ENCODE measurements at places on chromosomes 3 and 15.

- peaks cover 70% of the 10 kb centered on the region for H3K4me1 ChIP-seq
- H3K27me3 ChIP-seq, result no peaks in the 10 kb centered on the region
- H3K4me3 ChIP-seq, result no peak overlapping the region
- DNase-seq, result peak; percentile 79
These were observed 11.5 kb downstream of the CSK start for GRCh38 chr15:74793135-74794028.

DNA sequence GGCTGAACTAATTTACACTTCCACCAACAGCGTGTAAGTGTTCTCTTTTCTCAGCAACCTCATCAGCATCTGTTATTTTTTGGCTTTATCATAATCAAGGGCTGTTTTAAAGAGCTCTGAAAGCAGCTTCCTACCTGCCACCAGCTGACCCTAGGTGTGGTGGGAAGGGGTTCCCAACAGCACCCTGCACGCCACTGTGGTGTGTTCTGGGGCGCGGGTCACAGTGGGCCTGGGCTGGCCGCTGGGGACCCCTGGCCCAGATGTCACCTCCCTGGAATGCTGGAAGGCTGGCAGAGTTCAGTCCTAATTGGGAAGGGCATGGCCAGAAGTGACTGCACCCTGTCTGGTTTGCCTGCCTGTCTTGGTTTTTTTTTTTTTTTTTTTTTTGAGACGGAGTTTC, 82.2 kb downstream of the ASB7 start:
- no peak overlapping the region for H3K4me3 ChIP-seq
- H3K27ac ChIP-seq, result no peak overlapping the region
- H3K36me3 ChIP-seq, result no peaks in the 10 kb centered on the region
- no peaks in the 10 kb centered on the region for H3K4me1 ChIP-seq
- H3K27me3 ChIP-seq, result no peaks in the 10 kb centered on the region
- no peak for DNase-seq

- peak; percentile 24 for DNase-seq
- H3K27me3 ChIP-seq, result no peaks in the 10 kb centered on the region
- no peak overlapping the region for H3K4me3 ChIP-seq
- H3K4me1 ChIP-seq, result no peaks in the 10 kb centered on the region
- peaks cover 17% of the 10 kb centered on the region for H3K36me3 ChIP-seq
These were observed 56.7 kb downstream of the UQCC5 start for GRCh38 chr3:52593103-52593502.

DNA sequence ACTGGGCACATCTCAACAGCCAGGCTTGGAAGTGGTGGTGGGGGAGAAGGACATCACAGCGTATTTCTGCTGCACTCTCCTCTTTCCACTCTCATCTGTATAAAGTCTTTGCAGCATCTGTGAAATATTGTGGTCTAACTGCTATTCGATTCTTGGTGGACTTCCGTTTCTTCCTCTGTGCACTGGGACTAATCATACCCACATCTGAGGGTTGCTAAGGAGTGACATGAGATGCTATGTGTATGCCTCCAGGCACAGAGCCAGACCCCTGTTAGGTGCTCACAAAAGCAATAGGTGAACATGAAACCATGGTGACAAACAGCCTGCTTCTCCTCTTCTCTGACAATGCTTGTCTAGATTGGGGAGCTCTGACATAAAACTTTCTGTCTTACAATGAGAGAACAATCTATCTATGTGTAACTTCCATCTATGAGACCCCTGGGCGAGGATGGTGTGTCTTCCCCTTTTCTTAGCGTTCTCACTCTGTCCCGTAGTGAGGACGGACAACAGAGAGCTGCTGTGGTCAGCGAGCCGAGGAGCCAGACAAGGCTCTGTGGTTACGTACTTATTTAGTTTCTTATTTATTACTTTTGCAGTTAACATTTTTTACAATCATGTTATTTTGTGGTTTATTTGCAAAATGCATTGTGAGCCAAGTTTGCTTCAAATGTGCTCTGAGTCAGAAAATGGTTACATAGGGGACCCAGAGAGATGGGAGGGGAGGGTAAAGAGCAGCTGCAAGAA, 196.7 kb upstream of the TPRG1 start:
- DNase-seq, result no peak
- H3K27me3 ChIP-seq, result no peaks in the 10 kb centered on the region
- peaks cover 4% of the 10 kb centered on the region for H3K4me1 ChIP-seq
- no peak overlapping the region for H3K4me3 ChIP-seq
- H3K27ac ChIP-seq, result peak overlapping the region; percentile 20

GRCh38 chr3:156627946-156628569, 46.3 kb upstream of the TIPARP start:
- H3K27ac ChIP-seq, result peak overlapping the region; percentile 32
- no peak overlapping the region for H3K4me3 ChIP-seq
- no peak for DNase-seq
- H3K27me3 ChIP-seq, result no peaks in the 10 kb centered on the region

- H3K4me1 ChIP-seq, result no peaks in the 10 kb centered on the region
- H3K27me3 ChIP-seq, result no peaks in the 10 kb centered on the region
- no peak overlapping the region for H3K4me3 ChIP-seq
- no peak overlapping the region for H3K27ac ChIP-seq
- peak; percentile 43 for DNase-seq
- no peaks in the 10 kb centered on the region for H3K36me3 ChIP-seq
These were observed 221.4 kb upstream of the LRRN1 start for GRCh38 chr3:3577823-3578222.

GRCh38 chr15:75042730-75043508, 19.5 kb downstream of the PPCDC start:
- no peak overlapping the region for H3K4me3 ChIP-seq
- H3K36me3 ChIP-seq, result no peaks in the 10 kb centered on the region
- H3K27me3 ChIP-seq, result no peaks in the 10 kb centered on the region
- peak; percentile 94 for DNase-seq

- H3K27me3 ChIP-seq, result no peaks in the 10 kb centered on the region
- no peaks in the 10 kb centered on the region for H3K36me3 ChIP-seq
- H3K4me1 ChIP-seq, result peaks cover 66% of the 10 kb centered on the region
- no peak for DNase-seq
- no peak overlapping the region for H3K4me3 ChIP-seq
- no peak overlapping the region for H3K27ac ChIP-seq
These were observed 4.7 kb downstream of the SMAD3 start for GRCh38 chr15:67070150-67070549.

GRCh38 chr15:41354371-41354770, 21.7 kb downstream of the NUSAP1 start:
- no peak overlapping the region for H3K4me3 ChIP-seq
- no peaks in the 10 kb centered on the region for H3K36me3 ChIP-seq
- DNase-seq, result no peak
- no peak overlapping the region for H3K27ac ChIP-seq

- no peak for DNase-seq
- H3K4me1 ChIP-seq, result peaks cover 24% of the 10 kb centered on the region
- no peaks in the 10 kb centered on the region for H3K36me3 ChIP-seq
- H3K27me3 ChIP-seq, result no peaks in the 10 kb centered on the region
- H3K27ac ChIP-seq, result no peak overlapping the region
- H3K4me3 ChIP-seq, result no peak overlapping the region
These were observed 20.7 kb downstream of the ADAMTS9 start for GRCh38 chr3:64667138-64667537.

- DNase-seq, result no peak
- H3K4me3 ChIP-seq, result no peak overlapping the region
- H3K4me1 ChIP-seq, result peaks cover 3% of the 10 kb centered on the region
- H3K27me3 ChIP-seq, result no peaks in the 10 kb centered on the region
- no peaks in the 10 kb centered on the region for H3K36me3 ChIP-seq
These were observed 52.9 kb upstream of the RNU6-1 start for GRCh38 chr15:67892559-67893377.

Data from upper lobe of left lung (tissue), 6 donors.